ENCODE measurements at places on chromosomes 6 and 20. TPM values are rescaled to one million over a fixed set of nuclear protein-coding genes. Genes with fewer than 3 reads are reported as not detected.

The MDFI gene
- 41.5 TPM for total RNA-seq

The F13A1 gene
- 11.4 TPM for total RNA-seq

The LYRM4 gene
- 51.0 TPM for total RNA-seq

The BPIFB2 gene
- total RNA-seq, result not detected

DNA sequence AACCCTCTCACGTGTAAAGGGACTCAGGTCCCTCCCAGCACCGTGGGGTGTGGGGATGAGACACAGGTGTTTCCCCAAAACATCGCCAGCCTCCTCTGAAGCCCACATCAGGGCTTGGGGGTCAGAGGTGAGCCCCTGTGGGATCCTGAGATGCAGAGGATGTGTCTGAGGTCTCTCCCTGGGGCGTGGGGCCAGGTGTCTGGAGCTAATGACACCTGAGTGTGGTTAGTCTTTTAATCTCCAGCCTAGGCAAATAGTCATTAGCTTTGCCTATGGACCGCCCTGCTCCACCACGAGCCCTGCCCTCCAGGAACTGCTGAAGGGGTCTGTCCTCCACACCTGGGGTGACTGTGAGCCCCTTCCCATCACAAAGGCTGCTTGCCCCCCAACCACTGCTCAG, 1.7 kb downstream of the SRMS start:
- H3K27me3 ChIP-seq, result no peaks in the 10 kb centered on the region
- H3K27ac ChIP-seq, result no peak overlapping the region
- no peak for DNase-seq
- no peaks in the 10 kb centered on the region for H3K36me3 ChIP-seq
- no peak overlapping the region for H3K4me3 ChIP-seq
- H3K4me1 ChIP-seq, result 0 out of 2 replicates have a peak, but pooled peaks cover 5% of the 10 kb centered on the region

GRCh38 chr6:86147859-86148258, 505.2 kb upstream of the SYNCRIP start:
- H3K36me3 ChIP-seq, result no peaks in the 10 kb centered on the region
- peak; percentile 21 for DNase-seq
- H3K4me1 ChIP-seq, result peaks cover 8% of the 10 kb centered on the region

- H3K4me3 ChIP-seq, result no peak overlapping the region
- no peaks in the 10 kb centered on the region for H3K27me3 ChIP-seq
These were observed 65.4 kb upstream of the ZNFX1 start for GRCh38 chr20:49343246-49343645.

- H3K27me3 ChIP-seq, result no peaks in the 10 kb centered on the region
- H3K36me3 ChIP-seq, result no peaks in the 10 kb centered on the region
- no peak overlapping the region for H3K27ac ChIP-seq
- H3K4me3 ChIP-seq, result no peak overlapping the region
- H3K4me1 ChIP-seq, result no peaks in the 10 kb centered on the region
- no peak for DNase-seq
These were observed 96.0 kb downstream of the LCA5 start for GRCh38 chr6:79441192-79441591.

DNA sequence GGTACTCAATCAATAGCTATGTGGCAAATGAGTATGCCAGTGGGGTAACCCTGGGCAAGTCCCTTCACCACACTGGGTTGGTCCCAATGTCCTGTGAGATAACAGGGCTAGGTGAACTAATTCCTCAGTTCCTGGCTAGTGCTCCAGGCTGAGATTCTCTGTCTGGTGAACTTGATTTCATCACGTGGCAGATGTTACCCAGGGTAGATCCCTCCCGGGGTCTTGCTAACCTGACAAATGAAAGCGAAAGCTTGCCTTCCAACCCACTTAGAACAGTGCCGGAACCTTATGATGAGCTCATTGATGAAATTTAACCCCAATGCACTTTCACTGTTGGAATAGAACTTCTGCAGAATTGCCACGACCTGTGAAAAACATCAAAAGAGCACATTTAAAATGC, 6.6 kb upstream of the ANKRD60 start:
- H3K4me1 ChIP-seq, result peaks cover 5% of the 10 kb centered on the region
- H3K27ac ChIP-seq, result no peak overlapping the region
- H3K27me3 ChIP-seq, result no peaks in the 10 kb centered on the region
- H3K4me3 ChIP-seq, result no peak overlapping the region
- no peaks in the 10 kb centered on the region for H3K36me3 ChIP-seq
- DNase-seq, result no peak

All from GM23338 (cell line).